ENCODE measurements at places on chromosomes 12 and 14. TPM values are rescaled to one million over a fixed set of nuclear protein-coding genes. Genes with fewer than 3 reads are reported as not detected.

The RERG gene
- not detected for total RNA-seq

The TXNDC16 gene
- 3.9 TPM for total RNA-seq

The MYO1H gene
- not detected for total RNA-seq

The TGM1 gene
- total RNA-seq, result 6.5 TPM

The OASL gene
- 0.86 TPM for total RNA-seq

The TAS2R50 gene
- total RNA-seq, result 1.2 TPM

The NRIP2 gene
- total RNA-seq, result not detected

The SLC6A15 gene
- not detected for total RNA-seq

The JAG2 gene
- total RNA-seq, result 0.44 TPM

The GARIN6 gene
- total RNA-seq, result not detected

The IGFBP6 gene
- total RNA-seq, result not detected

The CNTN1 gene
- not detected for total RNA-seq

The AQP6 gene
- total RNA-seq, result not detected

The KRT2 gene
- total RNA-seq, result not detected

The EPYC gene
- not detected for total RNA-seq

The TMPRSS12 gene
- total RNA-seq, result not detected

The ARMH4 gene
- total RNA-seq, result not detected

The ACOT6 gene
- not detected for total RNA-seq

The P2RX2 gene
- not detected for total RNA-seq

The KRT3 gene
- total RNA-seq, result not detected

The CARMIL3 gene
- total RNA-seq, result 3.9 TPM

The TBC1D30 gene
- 0.13 TPM for total RNA-seq

The PDE3A gene
- total RNA-seq, result not detected

The ATG14 gene
- 12.1 TPM for total RNA-seq

The MYF5 gene
- not detected for total RNA-seq

The MGAT4C gene
- not detected for total RNA-seq

The SCNN1A gene
- total RNA-seq, result not detected

The RHEBL1 gene
- total RNA-seq, result 3.2 TPM

The DHRS2 gene
- not detected for total RNA-seq

The ERH gene
- 252 TPM for total RNA-seq

The OR4E2 gene
- total RNA-seq, result not detected

The MYH6 gene
- not detected for total RNA-seq

The KRT85 gene
- not detected for total RNA-seq

The KRT6C gene
- not detected for total RNA-seq

The LMO3 gene
- not detected for total RNA-seq

The FSCB gene
- total RNA-seq, result not detected

The ADAM21 gene
- total RNA-seq, result 0.12 TPM

The OR11H6 gene
- not detected for total RNA-seq

The METTL3 gene
- 94.5 TPM for total RNA-seq

Measured in activated B cell treated with CpG ODN at 0.5 μM for 24 hours (primary cell).